ENCODE measurements at places on chromosomes 7 and 10.
A peak's percentile ranks its signal among the peaks of the same experiment; 100 is the strongest.

DNA sequence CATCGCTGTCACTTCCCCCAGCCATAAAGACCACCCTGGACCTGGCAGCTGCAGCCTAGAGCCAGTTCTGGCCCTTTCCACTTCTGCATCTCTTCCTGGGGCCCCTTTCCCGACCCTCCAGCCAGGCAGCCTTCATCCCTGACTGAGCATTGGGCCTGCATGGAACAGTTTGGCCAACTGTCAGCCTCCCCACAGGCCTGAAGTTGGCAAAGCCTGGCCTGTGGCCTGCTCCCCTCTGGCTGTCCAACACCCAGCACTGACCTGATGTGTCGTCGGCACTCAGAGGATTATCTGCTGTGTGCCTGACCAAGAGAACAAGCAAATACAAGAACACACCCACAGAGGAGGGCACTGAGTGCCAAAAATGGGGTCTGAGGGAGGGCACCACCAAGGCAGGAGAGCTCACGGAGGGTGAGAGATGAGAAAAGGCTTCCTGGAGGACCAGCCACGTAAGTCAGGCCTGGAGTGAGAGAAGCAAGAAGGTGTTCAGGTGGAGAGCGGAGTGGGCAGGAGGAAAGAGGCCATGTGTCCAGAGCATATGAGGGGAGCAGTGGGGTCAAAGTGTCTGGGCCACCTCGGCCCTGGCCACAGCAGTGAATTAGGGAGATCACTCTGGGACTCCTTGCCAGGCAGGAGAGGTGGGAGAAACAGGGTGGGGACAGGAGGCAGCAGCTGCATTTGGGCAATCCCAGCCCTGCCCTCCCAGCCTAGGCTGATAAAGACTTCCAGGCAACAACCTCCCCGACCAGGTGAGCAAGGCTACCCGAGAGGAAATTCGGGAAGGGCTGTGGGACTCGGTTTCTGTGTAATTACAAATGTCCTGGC lies 4.5 kb downstream of the GPRIN2 start:
- DNase-seq, result no peak

DNA sequence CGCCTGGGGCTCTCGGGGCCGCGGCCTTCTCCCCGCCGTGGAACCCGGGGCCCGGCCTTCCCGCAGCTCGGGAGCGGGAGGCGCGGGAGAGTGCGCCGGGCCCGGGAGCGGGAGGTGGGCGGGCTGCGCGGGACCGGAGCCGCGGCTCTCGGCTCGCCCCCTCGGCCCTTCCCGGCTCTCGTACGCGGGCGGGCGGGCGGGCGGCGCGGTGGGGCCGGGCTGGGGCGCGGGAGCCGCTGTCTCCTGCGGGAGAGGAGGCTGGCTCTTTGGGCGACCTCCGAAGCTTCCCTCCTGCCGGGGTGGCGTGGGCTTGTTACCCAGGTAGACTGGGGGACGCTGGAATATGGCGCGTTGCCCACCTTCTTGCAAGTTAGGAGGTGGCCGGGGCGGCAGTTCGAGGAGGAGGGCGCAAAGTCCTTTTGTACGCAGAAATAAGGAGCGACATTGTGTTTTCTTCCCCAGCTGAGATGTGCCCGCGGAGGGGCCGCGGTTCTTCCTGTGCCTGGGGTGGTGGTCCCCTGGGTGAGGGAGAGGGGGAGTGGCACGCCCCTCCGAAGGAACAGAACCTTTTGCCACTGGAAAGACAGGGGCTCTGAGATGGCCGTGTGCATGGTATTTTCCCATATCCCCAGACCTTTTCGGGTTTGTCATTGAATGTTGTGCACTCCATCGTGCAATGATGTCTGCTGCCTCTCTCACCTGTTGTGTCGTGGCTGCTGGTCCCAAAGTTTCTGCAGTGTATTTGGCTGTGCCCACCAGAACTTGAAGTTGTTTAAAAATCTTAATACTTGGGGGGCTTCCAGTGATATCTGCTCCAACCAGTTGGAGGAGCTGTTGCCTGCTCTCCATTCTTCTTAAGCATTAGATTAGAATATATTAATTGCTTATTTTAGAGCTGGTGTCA lies 844 bp downstream of the NRF1 start:
- DNase-seq, result peak; percentile 69

DNA sequence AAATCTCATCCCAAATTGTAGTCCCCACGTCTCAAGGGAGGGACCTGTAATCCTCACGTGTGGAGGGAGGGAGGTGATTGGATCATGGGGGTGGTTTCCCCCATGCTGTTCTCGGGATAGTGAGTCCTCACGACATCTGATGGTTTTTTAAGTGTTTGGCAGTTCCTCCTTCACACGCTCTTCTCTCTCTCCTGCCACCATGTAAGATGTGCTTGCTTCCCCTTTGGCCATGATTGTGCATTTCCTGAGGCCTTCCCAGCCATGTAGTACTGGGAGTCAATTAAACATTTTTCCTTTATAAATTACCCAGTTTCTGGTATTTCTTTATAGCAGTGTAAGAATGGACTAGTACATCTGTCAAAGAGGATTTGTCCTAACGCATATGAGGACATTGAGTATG lies 59.5 kb downstream of the RGS10 start:
- DNase-seq, result no peak

DNA sequence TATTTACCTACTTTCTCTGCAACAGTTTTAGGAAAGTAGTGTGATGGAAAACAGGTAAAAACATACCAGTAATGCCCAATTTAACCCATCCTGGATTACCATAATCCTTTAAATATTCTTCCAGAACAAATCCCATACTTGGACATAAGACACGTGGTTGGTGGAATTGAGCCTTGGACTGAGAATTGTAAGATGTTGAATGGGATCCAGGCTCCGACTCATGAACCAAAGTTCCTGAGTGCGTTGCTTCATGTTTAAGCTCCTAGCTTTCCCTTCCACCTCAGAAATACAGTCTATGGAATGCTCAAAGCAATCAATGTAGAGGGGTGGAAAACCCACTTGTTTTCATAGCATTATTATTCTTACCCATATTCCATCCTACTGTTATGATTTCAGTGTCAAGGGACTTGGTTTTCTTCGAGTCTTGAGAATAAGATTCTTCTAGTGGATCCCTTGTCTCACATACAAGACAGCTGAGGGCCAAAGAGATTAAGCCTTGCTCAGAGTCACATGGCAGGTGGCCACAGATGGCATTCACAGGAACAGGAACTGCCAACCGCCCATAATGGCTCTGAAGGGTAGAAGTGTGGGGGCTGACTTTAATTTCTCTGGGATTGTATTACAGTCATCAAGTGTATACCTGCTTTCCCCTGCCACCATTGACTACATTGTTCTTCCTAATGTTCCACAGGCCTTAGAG lies 171.2 kb downstream of the GFRA1 start:
- DNase-seq, result no peak

DNA sequence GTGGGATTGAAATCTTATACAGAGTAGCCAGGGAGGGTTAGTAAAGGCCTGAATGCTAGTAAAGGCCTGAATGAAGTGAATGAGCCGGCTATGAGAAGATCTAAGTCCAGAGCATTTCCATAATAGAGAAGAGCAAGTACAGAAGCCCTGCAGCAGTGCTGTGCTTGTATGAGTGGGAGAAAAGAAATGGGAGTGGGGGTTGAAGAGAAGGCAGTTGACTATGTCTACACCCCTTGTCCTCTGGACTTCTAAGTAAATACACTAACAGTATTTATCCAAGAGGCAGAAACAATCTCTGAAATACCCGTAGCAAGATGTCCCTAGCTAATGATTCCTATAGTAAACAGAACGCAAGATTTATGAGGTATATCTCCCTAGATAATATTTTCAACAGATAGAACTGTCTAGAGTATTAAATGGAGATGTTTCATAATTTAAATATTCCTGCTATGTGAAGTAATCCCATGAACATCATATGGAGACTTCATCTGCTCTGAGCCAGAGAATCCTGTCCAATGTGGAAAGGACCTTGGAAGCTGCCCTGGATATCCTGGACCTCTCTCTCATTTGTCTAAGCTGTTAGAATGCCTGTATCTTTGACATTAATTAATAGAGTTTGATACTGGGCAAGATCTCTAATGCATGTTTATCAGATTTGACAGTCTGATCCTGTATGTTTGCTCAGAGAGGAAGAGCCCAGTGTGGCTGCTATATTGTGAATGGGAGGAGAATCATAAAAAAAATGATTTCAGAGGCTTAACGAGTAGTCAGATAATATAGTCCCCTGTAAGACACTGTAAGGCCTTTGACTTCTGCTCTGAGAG lies 171.6 kb downstream of the LRRN3 start:
- DNase-seq, result no peak

- DNase-seq, result no peak
Observed at GRCh38 chr7:143388051-143388450, 6.9 kb downstream of the ZYX start.

Measured in choroid plexus epithelial cell (primary cell).